IMR-90 (cell line): ENCODE measurements at places on chromosomes 3 and 15. TPM values are rescaled to one million over a fixed set of nuclear protein-coding genes. Genes with fewer than 3 reads are reported as not detected.

GRCh38 chr3:25663869-25664811 lies 567 bp downstream of the TOP2B start:
- DNase-seq = peak; percentile 41

GRCh38 chr15:81569286-81570080 lies 195.5 kb upstream of the TMC3 start:
- no peak for DNase-seq

GRCh38 chr15:66719471-66719870 lies 17.4 kb downstream of the SMAD6 start:
- DNase-seq = no peak

- no peak for DNase-seq
These were observed 41.5 kb downstream of the TOPBP1 start for GRCh38 chr3:133620066-133620784.

DNA sequence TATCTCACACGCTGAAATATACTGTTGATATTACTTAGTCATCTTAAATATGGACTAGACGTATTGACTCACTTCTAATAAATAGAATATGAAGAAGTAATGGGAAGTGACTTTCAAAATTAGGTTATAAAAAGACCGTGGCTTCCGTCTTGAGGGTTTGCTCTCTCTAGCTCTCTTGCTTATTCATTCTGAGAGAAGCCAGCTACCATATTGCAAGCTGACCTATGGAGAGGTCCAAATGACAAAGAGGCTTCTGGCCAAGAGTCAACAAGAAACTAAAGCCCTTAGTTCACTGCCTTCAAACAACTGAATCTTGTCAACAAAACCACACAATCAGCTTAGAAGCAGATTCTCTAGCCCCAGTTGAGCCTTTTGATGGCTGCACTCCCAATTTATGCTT lies 46.1 kb downstream of the SLC9C1 start:
- DNase-seq = no peak

- no peak for DNase-seq
These were observed 425.8 kb upstream of the TBL1XR1 start for GRCh38 chr3:177622982-177623617.

DNA sequence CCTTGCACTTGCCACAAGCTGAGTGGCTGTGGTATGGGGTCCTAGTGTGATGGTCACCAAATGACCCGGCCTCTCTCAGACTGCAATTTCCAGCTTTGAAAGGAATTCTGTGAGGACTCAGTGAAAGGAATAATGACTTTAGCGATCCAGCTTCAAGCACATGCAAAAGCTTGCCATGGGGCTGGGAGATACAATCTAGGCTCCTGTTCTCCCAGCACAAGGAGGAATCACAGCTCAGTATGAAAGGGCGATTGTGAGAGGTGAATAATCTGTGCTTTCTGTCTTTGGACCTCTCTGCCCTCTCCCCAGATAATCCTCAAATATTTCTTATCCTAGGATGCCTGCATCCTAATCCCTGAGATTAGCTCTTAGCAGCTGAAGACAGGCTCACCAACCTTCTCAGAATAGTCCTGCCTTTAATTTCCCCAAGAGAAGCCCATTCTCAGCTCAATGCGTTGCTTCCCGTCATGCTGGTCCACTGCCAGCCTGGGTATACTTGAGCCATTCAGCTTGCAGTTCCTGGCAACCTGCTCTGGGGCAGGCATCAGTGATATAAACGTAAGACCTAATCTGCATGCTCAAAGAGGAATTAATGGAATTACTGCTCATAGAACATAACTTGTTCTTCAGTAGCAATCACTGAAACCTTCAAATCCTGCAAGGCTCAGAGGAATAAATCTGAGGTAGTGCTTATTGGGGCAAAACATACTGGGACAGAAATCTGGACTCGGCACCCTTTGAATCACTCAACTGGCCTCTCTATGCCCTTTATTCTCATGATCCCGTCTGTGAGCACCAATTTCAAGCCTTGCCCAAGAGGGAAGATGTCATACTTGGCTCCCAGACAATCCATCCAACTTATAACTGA lies 15.1 kb downstream of the TLNRD1 start:
- no peak for DNase-seq

- no peak for DNase-seq
These were observed 48.9 kb upstream of the RBP1 start for GRCh38 chr3:139588450-139588849.

DNA sequence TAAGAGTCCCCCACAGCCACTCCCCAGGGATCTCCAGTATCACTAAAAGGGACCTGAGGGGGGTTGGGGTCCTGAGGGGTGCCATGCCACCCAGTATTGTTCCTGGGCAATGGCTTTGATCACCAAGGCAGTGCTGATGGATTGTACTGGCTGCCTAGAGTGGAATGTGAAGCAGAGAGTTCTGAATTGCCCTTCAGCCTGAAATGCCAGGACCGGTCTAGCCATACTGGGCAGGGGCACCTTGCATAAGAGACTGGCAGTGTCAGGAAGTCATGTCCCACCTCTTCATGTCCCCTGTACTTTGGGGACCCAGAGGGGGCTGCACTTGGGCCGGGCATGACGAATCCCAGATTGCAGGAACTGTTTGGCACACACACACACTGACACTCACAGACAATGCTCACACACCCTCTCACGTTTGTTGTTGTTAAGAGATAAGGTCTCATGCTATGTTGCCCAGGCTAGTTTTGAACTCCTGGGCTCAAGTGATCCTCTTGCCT lies 4.5 kb upstream of the TKT start:
- DNase-seq = no peak

DNA sequence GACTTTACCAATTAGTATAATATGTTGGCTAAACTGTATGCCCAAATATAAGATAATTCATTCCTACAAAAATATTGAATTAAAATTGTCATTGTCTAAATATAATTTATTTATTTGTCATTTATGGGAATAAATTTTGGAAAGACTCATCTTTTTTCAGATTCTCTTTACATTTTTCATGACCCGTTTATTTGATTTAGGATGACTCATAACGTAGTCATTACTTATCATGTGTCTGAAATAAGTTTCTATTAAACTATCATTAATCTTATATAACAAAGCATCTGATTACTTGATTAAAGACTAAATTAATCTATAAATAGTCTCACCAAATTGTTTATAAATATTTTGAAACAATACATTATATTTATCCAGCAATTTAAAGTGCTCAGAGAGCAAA lies 516.6 kb downstream of the CADM2 start:
- DNase-seq = no peak

DNA sequence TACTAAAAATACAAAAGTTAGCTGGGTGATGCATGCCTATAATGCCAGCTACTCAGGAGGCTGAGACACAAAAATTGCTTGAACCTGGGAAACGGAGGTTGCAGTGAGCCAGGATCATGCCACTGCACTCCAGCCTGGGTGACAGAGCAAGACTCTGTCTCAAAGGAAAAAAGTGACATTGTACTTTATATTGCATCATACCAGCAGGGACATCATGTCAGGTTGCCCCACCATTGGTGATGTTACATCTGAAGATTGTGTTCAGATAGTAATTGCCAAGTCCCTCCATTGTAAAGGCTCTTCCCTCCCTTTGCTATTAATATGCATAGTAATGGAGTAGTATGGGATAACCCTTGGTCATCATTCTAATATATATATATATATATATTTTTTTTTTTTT lies 44.8 kb downstream of the FOXL2 start:
- no peak for DNase-seq

DNA sequence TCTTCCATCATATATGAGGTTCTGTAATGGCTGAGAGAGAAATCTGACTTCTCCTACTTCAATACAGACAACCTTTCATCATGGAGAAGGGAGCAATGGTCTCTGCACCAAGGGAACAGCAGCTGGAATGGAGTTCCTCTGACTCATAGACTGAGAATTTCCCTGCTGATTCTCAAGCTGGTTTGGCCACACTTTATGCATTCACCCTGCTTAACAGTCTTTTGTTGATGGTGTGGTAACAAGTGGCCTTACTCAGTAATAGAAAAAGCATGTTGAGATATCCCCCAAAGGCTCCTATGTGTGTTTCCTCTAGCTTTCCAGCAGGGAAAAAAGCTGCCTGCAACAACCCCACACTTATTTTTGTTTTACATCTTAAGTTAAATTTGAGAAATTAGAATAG lies 138.1 kb downstream of the GREM1 start:
- peak; percentile 100 for DNase-seq

DNA sequence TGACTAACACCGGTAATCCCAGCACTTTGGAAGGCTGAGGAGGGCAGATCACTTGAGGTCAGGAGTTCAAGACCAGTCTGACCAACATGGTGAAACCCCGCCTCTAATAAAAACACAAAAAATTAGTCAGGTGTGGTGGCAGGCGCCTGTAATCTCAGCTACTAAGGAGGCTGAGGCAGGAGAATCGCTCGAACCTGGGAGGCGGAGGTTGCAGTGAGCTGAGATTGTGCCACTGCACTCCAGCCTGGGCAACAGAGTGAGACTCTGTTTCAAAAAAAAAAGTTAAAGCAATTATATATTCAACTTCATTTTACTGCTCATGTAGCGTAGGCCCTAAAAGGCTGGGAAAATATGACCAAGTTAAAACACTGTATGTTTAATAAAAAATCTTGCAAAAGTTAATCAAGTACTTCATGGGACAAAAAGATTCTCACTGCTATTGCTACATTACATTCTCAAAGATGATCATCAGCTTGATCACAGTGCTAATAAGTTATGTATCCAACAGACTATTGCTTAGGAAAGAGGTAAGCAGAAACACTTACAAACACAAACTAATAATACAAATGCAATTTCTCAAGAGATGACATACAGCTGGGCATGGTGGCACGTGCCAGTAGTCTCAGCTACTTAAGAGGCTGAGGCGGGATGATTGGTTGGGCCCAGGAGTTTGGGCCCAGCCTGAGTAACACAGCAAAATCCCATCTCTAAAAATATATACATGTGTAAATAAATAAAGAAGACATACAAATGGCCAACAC lies 2.7 kb downstream of the COPS2 start:
- no peak for DNase-seq

- DNase-seq = no peak
These were observed 110.1 kb downstream of the KCNMB2 start for GRCh38 chr3:178646186-178646862.

DNA sequence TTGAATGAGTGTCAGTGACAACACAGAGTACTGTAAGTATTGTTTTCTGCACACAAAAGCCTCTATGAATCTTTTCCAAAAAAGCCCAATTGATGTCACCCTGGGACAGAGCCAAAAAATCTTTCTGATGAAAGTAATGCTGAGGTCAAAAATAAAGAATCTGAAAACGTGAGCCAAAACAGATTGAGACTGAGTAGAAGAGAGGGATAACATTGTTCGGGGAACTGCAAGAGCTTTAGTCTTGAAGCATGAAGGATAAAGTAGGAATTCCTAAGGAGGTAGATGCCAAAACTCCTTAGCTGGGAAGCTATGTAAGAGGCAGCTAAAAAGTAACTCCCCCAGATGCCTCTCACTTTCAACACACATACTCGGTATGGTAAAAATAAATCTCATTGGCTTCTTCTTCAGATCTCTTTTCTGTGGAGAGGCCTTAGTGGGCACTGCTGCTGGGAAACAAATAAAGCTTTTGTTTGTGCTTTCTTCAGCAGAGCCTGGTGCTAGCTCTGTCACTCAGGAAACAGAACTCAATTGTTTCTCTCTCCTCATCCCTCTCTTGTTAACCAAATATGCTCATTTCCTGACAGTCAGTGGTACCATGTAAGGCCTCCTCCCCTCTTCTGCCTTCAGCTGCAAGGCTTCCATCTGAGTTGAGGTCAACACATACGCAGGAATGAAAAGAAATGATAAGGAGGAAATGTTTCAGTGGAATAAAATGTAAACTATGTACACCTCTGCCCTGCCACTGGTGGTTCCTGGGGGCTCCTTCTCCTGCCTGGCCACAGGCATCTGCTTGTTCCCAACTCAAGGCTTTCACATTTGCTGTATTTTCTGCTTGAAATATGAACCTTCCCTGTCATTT lies 58.1 kb downstream of the CD200 start:
- DNase-seq = peak; percentile 98

DNA sequence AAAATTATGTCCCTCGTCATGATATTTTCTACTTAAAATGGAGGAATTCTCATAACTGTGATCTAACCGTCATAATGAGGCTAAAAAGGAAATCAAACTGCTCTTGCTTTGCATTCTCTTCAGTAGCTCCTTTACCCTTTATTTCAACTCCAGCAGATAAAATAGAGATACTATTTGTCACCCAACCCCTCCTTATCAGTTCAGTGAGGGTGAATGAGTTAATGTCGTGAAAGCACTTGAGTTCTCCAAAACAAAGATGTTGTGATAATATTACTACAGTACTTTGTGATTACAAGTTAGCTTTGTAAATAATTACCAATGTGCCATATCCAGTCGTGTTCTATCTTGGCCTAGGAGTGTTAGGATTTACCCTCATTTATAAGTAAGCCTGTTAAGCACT lies 63.4 kb upstream of the ANKRD28 start:
- DNase-seq = no peak

DNA sequence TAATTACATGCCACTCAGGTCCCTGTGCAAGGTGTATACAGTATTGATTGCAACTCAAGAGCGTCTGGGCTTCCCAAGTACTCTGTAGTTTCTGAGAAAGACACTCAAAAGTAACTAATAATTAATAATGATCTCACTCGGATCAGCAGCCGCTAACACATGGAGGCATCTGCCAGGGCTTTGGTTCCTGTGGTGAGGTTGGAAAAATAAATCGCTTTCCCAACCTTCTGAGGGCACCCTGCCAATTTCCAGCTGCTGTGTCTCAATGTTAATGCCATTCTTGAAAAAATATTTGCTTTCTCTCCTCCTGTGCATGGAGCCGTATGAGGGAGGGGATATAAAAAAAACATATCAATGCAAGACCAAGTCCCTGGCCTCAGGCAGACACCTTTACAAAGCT lies 116.5 kb upstream of the SLC2A2 start:
- DNase-seq = peak; percentile 46

DNA sequence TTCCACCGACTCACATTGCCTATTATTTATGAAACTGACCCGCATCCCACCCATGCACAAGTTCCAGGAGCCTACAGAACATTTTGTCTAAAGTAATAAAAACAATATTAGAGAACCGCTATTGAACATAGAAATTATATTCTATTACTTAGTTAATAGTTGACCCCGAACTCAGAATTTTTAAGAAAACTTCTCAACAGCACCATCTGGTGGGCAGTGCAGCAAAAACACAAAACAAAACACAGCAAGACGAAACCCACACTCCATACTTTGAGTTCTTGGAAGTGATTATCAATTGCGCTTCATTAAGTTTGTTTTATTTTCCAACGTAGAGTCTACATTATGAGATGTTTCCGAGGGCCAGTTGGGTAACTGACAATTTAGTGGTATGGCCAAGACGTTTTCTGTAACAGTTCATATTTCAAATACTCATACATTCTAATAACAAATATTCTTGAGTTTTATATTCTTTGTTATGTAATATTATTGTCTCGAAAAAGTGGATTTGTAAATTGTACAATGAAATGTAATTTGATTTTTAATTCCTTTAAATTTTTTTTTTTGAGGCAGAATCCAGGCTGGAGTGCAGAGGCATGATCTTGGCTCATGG lies 24.0 kb upstream of the C3orf70 start:
- peak; percentile 40 for DNase-seq

C2CD4B gene
- not detected in 2 replicates for total RNA-seq

IFT57 gene
- 35.3 and 46.9 TPM in 2 replicates for total RNA-seq

NGRN gene
- total RNA-seq = 39.6 and 44.2 TPM in 2 replicates

ELL3 gene
- total RNA-seq = 1.6 and 1.7 TPM in 2 replicates

PARP16 gene
- 1.3 and 1.7 TPM in 2 replicates for total RNA-seq

SUSD5 gene
- 2.9 and 3.9 TPM in 2 replicates for total RNA-seq

CD96 gene
- total RNA-seq = 0.18 and 0.28 TPM in 2 replicates
